ENCODE measurements at places on chromosomes 16 and 17. TPM values are rescaled to one million over a fixed set of nuclear protein-coding genes. Genes with fewer than 3 reads are reported as not detected.
A peak's percentile ranks its signal among the peaks of the same experiment; 100 is the strongest.

GRCh38 chr17:80274871-80275449 lies 14.3 kb downstream of the RNF213 start:
- peaks cover 24% of the 10 kb centered on the region for H3K36me3 ChIP-seq
- peaks cover 36% of the 10 kb centered on the region for H3K4me1 ChIP-seq
- H3K27me3 ChIP-seq: no peaks in the 10 kb centered on the region
- no peak for DNase-seq

DNA sequence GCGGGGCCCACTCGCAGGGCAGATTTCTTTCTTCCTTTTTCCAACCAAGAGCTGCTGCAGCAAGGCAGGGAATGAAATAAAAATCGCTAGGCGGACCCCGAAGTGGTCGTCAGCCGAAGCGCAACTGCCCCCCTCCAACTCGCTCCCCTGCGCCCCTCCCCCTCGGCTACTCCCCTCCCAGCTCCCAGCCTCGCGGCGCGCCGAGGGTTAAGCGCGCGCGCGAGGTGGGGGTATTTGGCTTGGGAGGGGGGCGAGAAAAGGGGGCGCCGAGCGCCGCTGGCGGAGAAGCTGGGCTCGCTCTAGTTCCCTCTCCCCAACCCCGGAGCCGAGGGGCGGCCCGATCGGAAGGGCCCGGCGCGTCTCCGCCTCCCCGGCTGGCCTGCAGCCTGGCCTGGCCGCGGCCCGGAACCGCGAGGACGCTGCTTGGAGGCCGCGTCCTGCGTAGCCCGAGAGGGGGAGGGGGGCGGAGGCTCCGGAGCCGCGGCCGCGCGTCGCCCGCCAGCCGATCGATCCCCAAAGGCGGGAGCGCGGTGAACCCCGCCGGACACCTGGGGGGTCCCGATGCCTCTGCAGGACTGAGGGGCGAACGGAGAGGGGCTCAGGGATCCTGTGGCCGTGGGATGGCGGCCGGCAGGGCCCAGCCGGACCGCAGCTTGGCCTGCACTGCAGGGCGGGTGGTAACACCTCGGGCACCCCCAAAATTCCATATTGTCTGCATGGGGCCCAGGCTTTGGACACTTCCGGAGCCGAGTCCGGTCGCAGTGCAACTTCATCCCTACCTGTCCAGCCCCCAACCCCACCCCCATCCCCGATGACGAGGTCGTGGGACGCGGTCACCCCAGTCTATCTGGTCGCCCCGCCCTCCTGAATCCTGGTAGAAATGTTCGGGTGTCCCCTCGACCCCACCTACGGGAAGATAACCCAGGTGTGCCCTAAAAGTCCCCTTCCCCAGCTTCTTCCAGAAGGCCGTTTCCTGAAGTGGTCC lies 4.9 kb upstream of the CBX4 start:
- DNase-seq: no peak
- H3K27me3 ChIP-seq: peaks cover 15% of the 10 kb centered on the region
- no peak overlapping the region for H3K27ac ChIP-seq
- no peaks in the 10 kb centered on the region for H3K4me1 ChIP-seq

- peaks cover 6% of the 10 kb centered on the region for H3K36me3 ChIP-seq
- no peak overlapping the region for H3K27ac ChIP-seq
- DNase-seq: peak; percentile 56
- H3K27me3 ChIP-seq: no peaks in the 10 kb centered on the region
Measured at GRCh38 chr16:924806-925205, 46.0 kb downstream of the LMF1 start.

GRCh38 chr16:22898874-22899348 lies 84.9 kb downstream of the HS3ST2 start:
- DNase-seq: peak; percentile 78
- H3K36me3 ChIP-seq: no peaks in the 10 kb centered on the region
- peaks cover 30% of the 10 kb centered on the region for H3K27me3 ChIP-seq

DNA sequence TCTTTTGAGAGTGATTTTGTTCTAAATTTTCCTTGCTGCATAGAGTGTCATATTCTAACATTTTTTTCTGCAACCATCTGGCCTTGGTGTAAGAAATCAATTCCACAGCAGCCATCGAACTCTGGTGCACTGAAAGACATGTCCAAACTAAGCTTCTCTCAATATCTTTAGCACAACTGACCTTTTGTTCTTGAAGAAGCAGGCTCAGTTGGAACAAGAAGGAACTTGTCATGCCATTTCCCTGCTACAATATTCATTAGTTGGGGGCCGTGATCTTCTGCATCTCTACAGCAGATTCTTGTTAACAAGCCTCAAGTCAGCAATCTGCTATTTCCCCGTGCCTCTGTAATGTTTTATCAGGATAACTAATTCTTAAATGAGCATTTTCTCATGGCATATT lies 1305.6 kb downstream of the CDH11 start:
- no peak overlapping the region for H3K4me3 ChIP-seq
- DNase-seq: no peak
- no peaks in the 10 kb centered on the region for H3K36me3 ChIP-seq
- no peaks in the 10 kb centered on the region for H3K27me3 ChIP-seq
- no peak overlapping the region for H3K27ac ChIP-seq

DNA sequence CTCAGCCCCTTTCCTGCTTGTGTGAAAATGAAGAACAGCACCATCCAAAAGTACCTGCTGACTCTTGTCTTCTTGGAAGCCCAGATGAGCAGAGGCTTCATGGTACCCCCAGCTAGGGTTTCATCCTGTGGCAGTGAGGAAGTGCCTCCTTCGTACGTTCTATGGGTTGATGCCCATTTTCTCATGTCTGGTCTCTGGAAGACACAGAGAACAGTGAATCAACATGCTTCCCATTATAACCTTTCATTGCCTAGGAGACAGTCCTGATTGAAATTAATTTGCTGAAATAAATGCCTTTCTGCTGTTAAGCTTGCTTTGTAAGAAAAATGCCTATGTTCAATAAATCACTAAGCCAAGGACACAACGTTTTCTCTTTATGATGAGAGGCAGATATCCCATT lies 36.5 kb downstream of the RCVRN start:
- no peak for DNase-seq
- H3K4me1 ChIP-seq: no peaks in the 10 kb centered on the region
- no peak overlapping the region for H3K27ac ChIP-seq
- H3K27me3 ChIP-seq: peaks cover 24% of the 10 kb centered on the region
- H3K36me3 ChIP-seq: no peaks in the 10 kb centered on the region

DNA sequence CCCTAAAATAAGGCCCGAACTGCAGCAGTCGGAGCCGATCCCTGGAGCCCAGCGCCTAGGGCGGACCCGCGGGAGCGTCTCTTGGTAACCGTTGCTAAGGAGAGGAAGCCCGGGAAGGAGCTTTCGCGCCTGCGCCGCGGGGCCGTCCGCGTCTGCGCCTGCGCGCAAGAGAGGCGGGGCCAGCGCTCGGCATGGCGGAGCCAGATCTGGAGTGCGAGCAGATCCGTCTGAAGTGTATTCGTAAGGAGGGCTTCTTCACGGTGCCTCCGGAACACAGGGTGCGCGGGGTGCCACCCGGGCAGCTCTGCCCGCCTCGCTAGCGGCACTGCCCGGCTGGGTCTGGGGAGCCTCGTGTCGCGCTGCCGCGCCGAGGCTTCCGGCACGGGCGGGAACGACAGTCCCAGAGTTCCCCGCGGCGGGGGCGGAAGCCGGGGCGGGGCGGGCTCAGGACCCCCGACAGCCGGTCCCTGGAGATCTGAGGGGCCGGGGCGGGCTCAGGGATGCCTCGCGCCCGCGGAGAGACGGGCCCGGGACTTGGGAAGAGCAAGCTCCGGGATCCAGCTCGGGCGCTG lies at the start of gene CDK10:
CDK10 (plus strand) TSS at position 170 of the 572 bp plus-strand sequence; CDS start at position 192, 22 bp downstream.
- no peaks in the 10 kb centered on the region for H3K27me3 ChIP-seq
- H3K36me3 ChIP-seq: no peaks in the 10 kb centered on the region
- H3K27ac ChIP-seq: peak within 1 kb of the TSS; percentile 88
- H3K4me3 ChIP-seq: peak within 1 kb of the TSS; percentile 87
- peaks cover 10% of the 10 kb centered on the region for H3K4me1 ChIP-seq

- no peak for DNase-seq
- no peaks in the 10 kb centered on the region for H3K27me3 ChIP-seq
- H3K4me1 ChIP-seq: no peaks in the 10 kb centered on the region
- no peaks in the 10 kb centered on the region for H3K36me3 ChIP-seq
- no peak overlapping the region for H3K4me3 ChIP-seq
Measured at GRCh38 chr17:69810326-69810965, 264.6 kb upstream of the KCNJ16 start.

GRCh38 chr17:68290955-68291835 lies at the start of the genes ARSG and SLC16A6:
ARSG (plus strand) TSS chr17:68291495; CDS start chr17:68307494, 15,999 bp downstream.
SLC16A6 (minus strand) TSS chr17:68291127; CDS start chr17:68278320, 12,807 bp downstream.
- peak; percentile 79 for DNase-seq
- no peaks in the 10 kb centered on the region for H3K36me3 ChIP-seq
- H3K27ac ChIP-seq: peak within 1 kb of the TSS; percentile 97

DNA sequence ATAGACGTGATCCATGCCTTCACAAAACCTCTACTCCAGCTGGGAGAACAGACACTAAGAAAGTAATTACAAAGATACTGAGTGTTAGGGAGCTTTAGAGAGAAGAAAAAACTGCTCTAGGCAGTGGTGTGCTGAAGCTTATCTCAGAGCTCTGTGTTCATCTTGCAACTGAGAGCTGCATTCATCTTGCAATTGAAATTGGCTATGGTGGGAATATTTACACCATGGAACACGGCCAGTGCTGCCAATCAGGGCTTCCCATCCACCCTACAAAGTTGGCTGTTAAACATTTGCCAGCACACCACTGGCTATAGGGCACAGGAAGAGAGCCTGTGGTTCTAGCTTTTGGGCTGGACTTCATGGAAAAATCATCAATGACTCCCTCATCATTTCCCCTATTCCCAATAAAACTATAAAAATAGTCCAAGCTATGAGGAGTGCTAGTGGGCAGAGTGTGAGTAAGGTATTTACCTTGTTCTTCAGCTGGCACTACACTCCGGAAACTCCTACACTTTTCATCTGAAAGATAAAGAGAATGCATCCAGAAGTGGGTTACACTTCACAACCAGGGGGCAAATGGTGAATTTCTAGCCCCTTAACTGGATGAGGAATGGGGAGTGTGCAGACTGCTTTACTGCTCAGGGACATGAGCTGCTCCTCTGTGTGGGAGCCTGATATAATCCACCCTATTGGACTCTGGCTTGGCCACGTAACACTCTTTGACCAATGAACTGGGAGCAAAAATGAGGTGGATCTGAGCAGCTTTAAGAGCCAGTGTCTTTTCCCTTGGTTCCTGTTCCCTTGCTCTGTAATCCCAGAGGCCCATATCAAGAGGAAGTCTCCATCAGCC lies 11.6 kb downstream of the GSG1L2 start:
- H3K4me1 ChIP-seq: no peaks in the 10 kb centered on the region
- peaks cover 21% of the 10 kb centered on the region for H3K27me3 ChIP-seq
- no peak overlapping the region for H3K27ac ChIP-seq
- H3K4me3 ChIP-seq: no peak overlapping the region
- no peak for DNase-seq

The C16orf46 gene
- not detected for total RNA-seq

The MT1E gene
- total RNA-seq: 148 TPM

The KRT12 gene
- not detected for total RNA-seq

The RUNDC1 gene
- total RNA-seq: 17.9 TPM

The TMEM256 gene
- total RNA-seq: 40.1 TPM

The CIAO2B gene
- total RNA-seq: 147 TPM

The TMC7 gene
- total RNA-seq: not detected

The CDH8 gene
- total RNA-seq: 1.2 TPM

The LITAFD gene
- total RNA-seq: not detected
